Ascending aorta (tissue), 2 donors: ENCODE measurements at places on chromosomes 4 and X. TPM values are rescaled to one million over a fixed set of nuclear protein-coding genes. Genes with fewer than 3 reads are reported as not detected.

DNA sequence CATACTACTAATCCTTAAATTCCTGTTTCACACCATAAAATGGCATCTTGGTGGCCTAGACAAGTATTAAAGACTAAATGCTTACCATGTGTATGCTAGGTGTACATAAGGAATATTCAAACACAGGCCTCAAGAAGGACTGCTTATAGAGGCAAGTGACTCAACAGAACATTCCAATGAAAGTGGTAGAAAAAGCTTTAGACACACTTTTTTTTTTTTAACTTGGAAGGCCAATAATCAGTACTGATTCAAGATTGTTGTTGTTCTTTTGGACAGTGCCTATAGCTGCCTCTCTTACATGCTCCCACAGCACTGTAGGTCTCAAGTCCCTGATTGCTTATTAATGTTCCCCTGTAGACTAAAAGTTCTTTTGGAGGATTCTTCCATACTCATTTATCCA is 77.6 kb downstream of the FBXL5 start:
- DNase-seq = no peak

The PASD1 gene
- not detected for total RNA-seq

GRCh38 chr4:114384629-114385028 is 214.0 kb upstream of the UGT8 start:
- DNase-seq = no peak

DNA sequence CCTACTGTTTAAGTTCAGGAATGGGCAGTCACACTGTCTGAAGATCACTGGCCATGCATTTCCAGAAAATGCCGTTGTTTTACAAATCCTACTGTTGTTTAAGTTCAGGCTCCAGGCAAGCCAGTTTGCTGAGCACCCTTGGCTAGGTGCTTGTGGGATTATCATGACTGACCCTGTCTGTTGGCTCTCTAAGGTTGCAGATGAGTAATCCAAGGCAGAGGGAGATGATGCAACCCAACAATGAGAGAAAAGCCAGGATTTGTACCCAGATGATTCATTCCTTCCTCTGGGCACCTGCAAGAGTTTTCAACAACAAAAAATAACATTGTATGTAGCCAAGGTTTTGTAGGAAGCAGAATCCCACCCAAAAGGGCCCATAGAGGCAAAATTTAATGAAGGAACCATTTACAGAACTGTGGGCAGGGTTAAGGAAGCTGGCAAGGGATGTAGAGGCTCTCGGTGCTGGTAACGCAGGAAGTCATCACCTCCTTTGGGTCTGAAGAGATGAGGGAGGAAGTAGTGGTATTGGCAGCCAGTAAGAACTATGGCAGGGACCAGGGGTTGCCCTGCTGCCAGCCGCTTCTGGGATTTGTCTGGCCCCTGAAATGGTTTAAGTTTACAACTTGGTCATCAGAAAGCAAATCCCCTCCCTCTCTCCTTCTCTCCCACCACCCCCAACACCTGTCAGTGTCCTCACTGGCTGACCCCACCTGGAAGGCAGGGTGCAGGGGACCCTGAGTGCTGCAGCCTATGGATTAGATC is 54.8 kb downstream of the MSX1 start:
- DNase-seq = no peak

DNA sequence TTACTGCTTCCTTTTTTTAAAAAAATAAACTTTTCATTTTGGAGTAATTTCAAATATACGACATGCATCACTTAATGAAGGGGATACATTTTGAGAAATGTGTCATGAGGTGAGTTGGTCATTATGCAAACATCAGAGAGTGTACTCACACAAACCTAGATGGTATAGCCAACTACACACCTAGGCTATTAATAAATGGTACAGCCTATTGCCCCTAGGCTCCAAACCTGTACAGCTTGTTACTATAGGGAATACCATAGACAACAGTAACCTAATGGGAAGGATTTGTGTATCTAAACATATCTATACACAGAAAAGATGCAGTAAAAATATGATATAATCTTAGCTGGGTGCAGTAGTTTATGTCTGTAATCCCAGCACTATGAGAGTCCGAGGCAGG is 29.1 kb downstream of the SETD7 start:
- DNase-seq = no peak

DNA sequence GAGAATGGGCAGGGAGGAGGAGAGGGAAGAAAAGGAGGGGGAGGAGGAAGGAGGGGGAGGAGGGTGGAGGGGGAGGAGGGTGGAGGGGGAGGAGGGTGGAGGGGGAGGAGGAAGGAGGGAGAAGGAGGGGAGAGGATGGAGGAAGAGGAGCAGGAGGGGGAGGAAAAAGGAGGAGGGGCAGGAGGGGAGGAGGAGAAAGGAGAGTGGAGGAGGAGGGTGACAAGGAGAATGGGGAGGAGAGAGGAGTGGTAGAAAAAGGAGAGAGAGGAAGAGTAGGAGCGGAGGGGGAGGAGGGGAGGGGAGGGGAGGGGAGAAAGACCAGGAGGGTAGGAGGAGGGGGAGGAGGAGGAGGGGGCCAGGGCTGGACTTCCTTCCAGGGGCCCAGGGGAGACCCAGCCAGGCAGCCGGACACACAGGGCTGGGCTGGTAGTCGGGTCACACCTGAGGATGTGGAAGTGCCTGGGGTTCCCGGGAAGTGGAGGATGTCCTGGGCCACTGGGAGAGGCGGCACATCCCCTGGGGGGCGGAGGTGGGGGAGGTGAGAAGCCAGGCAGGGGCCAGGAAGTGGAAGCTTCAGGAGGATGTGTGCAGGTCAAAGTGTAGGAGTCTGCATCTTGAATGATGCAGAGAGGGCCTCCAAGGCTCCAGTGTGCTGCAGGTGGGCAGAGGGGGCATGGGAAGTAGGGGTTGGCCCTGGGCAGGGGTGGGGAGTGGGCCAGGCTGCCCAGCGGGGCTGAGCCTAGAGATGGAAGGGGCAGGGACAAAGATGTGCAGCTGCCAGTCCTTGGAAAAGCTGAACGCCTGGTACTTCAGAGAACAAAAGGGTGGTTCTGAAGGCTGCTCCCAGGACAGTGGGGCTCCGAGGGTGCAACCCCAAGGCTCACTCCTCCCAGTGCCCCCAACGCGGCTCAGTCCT is 18.8 kb downstream of the IL3RA start:
- DNase-seq = no peak

- no peak for DNase-seq
Measured at GRCh38 chrX:153723351-153724251, 586 bp downstream of the BCAP31 start.

GRCh38 chr4:95059663-95060062 is 301.9 kb downstream of the BMPR1B start:
- no peak for DNase-seq

The SSX2 gene
- total RNA-seq = not detected

- DNase-seq = no peak
Measured at GRCh38 chrX:123753656-123754350, 21.0 kb upstream of the THOC2 start.

- DNase-seq = no peak
Measured at GRCh38 chr4:16745009-16745635, 153.3 kb downstream of the LDB2 start.

DNA sequence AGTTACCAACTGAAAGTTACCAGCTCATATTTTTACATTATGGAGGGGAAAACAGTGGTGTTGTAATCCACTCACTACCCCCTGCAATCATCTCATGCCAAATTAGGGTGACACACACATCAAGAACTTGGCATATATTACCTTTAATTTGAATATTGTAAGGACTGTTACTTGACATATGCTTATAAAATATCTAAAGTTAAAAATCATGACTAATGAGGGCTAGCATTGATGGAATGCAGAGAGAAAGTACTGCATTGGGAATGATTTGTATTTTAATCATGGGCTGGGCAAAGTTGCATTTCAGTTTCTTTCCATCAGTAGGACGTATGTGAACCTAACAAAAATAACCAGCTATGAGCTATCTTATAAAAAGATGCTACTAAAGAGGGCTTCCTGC is 517.5 kb upstream of the GRIA3 start:
- no peak for DNase-seq

- no peak for DNase-seq
Measured at GRCh38 chrX:44931441-44931973, 58.5 kb downstream of the KDM6A start.

The SPP1 gene
- total RNA-seq = 0.75 TPM

- no peak for DNase-seq
Measured at GRCh38 chr4:57219431-57219830, 109.2 kb upstream of the IGFBP7 start.

GRCh38 chr4:28759064-28759463 is 1898.4 kb downstream of the STIM2 start:
- DNase-seq = no peak

GRCh38 chr4:114658179-114658578 is 59.6 kb downstream of the UGT8 start:
- DNase-seq = no peak

The EXOC1L gene
- total RNA-seq = not detected

GRCh38 chrX:18149454-18149853 is 71.2 kb downstream of the BEND2 start:
- no peak for DNase-seq

GRCh38 chr4:17557880-17558279 is 19.1 kb upstream of the LAP3 start:
- DNase-seq = no peak

The NCAPG gene
- not detected for total RNA-seq

The RHOXF2 gene
- total RNA-seq = not detected

The IL13RA1 gene
- total RNA-seq = 29.6 TPM

- DNase-seq = no peak
Measured at GRCh38 chr4:3205995-3206394, 43.0 kb upstream of the MSANTD1 start.

- no peak for DNase-seq
Measured at GRCh38 chrX:40646489-40647306, 663 bp downstream of the CXorf38 start.

- no peak for DNase-seq
Measured at GRCh38 chrX:3216581-3217180, 129.8 kb downstream of the MXRA5 start.

DNA sequence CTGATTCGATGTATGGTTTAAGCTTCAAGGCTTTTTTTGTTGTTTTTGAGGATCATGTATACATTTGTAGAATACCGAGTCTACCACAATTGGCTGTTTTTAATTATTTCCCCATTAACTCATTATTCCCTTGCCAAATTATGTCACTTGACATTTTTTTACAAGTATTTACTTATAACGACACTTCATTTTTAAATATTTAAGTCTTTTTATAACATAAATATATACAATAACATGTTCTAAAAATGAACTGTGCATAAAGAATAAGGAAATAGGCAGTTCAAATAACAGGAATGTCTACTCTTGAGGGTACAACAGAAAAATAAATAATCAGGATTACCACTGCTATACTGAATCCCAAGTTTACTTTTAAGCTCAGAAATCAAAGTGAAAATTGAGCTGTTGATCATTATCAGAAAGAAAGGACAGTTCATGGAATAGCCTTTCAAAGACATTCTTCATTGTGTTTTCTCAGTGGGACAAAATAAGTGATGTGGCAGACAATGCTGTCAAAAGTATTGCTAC is 627.5 kb downstream of the PCDH19 start:
- no peak for DNase-seq

The SPANXA1 gene
- total RNA-seq = not detected

The PIR gene
- total RNA-seq = 14.6 TPM

The PAGE2B gene
- not detected for total RNA-seq

DNA sequence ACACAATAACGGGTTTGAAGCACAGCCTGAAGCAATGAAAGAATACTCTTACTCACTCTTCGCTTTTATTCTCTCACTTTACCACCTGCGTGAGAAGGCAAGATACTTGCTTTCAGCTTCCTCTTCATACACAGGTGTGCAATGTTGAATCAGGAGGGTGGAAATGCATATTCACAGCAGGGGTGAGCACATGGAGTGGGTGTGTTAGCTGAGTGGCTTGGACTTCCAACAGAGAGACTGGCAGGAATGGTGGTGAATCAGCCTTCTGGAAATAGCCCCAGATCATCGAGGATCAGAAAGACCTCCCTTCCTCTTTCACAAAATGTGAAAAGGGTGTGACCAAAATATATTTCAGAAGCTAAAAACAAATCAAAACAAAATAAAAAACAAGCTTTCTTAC is 521.2 kb downstream of the STIM2 start:
- no peak for DNase-seq

- DNase-seq = no peak
Measured at GRCh38 chr4:36242629-36243354, 1.5 kb downstream of the ARAP2 start.

DNA sequence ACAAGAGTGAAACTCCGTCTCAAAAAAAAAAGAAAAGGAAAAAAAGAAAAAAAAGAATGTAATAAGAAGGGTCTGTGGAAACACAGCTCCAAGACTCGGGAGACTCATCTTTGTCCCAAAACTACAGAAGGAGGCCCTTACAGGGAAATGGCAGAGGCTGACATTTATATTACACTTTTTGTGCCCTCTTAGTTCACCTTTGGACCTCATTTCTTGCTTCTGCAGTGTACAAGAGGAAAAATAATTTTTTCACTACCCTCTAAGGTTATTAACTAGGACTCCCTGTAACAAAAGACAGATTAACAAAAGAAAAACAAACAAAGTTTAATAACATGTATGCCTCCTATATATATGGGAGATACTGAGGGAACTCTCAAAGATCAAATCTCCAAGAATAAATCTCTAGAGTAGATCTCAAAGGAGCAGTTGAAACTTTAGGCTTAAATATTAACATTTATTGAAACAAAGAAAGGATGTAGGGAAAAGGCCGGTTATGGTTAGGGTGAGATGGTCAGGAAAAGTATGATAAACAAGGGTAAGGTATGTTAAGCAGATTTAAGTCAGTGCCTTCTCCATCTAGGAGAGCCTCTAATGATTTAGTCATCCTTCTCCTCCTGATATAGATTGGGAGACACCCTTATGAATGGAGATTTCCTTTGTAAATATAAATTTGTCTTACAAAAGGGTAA is 121.3 kb upstream of the JADE1 start:
- DNase-seq = no peak

The PAGE4 gene
- total RNA-seq = not detected

The TENM3 gene
- total RNA-seq = 2.8 TPM

DNA sequence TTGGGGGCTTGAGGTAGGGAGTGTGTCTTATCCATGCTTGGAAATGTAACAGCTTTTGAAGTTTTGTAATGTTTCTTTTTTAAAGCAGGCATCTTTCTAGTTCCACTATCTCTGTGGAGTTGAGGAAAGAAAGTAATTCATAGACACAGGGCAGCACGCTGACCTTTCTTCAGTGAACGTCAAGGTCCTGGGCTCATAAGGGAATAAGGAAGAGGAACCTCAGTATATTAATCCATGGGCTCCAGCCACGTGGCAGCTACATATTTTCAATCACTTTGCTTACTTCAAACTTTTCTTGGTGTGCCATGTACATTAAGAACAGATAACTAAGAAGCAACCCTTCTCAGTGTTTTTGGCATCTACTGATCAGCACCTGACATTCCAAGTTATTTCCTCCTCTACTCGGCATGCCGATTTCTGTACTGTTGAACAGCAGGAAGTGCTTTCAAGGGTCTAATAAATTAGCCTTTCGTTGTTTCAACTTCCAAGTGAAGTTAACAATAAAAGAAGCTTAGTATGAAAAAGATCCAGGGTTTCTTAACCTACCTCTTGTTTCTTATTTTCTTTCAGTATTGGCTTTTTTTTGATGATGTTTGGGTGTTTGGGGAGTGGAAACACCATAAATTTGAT is 88.2 kb downstream of the SORBS2 start:
- no peak for DNase-seq
